Right ventricle myocardium superior (tissue), 1 donor: ENCODE measurements at places on chromosomes 12 and 14.
A peak's percentile ranks its signal among the peaks of the same experiment; 100 is the strongest.

DNA sequence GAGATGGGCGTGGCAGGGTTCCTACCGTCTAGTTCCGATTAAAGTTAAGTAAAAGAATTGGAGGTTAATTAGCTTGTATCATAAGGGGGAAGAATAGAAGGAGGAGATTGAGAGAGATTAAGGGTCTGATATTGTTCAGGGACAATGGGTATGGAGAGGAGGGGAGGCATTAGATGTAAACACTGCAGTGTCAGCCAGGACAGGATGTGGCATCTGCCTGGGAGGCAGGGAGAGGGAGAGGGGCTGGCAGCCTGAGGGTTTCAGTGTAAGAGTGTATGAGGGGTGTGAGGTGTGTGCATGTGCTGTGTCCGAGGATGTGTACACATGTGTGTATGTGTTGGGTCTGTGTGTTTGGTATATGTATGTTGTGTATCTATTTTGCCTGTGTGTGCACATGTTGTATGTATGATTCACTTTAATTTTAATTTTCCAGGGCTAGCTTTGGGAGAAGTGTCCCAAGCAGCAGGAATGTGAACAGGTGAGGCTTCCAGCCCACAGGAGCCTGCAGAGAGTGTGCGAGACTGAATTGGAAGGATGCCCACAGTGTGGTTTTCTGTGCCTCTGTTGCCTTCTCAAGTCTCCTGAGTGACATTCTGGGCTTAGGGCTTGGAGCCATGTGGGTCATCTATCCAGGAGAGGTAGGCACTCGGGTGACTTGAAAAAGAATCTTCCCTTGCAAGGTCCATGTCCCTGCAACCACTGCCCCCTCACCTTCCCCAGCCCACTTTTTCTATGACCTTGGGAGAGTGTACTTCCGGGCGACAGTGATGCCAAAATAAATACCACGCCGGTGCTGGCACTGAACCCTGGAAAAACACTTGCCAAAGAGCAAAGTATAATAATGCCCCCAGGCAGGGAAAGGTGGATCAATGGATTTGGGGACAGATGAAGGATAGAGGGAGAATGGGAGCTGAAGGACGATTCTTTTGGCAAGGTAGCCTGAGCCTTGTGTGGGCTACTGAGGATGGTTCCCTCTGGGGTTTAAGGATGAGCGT, 36.8 kb upstream of the DCD start:
- no peak for DNase-seq

DNA sequence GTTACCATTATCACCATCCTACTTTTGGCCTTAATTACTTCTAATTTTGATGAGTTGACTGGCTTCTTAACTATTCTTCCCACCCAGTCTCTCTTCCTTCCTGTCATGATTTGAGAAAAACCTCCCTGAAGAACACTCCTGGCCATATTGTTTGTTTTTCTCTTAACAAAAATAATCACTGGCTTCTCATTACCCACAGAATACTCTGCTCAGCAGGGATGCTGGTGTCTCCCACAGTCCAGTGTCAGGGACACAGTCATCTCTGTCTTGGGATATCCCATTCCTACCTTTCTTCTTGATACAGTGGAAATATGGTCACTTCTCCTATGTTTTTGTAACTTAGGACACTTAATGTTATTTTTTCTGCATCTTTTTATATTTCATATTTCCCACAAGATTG, 103.7 kb downstream of the SRGAP1 start:
- no peak for DNase-seq

- no peak for DNase-seq
These were observed 67.3 kb downstream of the RCOR1 start for GRCh38 chr14:102659797-102660196.

DNA sequence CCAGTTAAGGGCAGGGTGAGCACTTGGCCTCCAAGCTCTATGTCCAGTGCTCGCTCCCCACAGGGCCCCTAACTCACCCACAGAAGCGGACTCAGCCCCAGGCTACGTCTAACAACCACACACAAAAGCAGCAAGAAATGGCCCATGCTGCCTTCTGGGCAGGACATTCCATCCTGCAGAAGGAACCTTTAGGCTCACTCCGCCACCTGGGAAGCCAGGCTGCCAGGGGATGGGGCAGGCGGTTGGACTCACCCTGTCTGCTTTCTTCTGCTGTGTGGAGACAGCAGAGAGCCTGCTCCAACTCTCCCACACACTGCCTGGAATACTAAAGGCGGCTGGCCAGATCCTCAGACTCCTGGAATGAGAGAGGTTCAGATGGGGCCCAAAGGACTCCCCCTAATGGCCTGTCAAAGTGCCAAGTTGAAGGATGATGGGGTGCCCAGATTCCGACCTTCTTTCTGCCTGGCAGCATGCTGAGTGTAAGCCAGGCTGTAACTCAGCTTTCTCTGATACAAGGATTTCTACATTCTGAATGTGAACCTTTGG, 27.7 kb upstream of the BLTP3B start:
- no peak for DNase-seq

- DNase-seq, result no peak
These were observed 34.9 kb downstream of the PPHLN1 start for GRCh38 chr12:42360747-42361403.

DNA sequence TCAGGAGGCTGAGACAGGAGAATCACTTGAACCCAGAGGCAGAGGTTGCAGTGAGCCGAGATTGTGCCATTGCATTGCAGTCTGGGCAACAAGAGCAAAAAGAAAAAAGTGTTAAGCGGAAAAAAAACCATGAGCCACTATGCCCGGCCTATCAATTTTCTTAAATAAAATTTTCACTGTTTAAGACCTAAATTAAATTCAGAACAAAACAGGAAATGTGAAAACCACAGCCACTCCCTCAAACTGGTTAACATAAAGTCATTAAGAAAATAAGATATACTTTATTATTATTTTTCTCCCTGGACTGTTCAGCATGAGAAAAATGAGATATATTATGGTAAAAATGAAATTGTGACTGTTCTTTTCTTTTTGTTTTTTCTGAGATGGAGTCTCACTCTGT, 44.6 kb upstream of the GCH1 start:
- DNase-seq, result no peak

DNA sequence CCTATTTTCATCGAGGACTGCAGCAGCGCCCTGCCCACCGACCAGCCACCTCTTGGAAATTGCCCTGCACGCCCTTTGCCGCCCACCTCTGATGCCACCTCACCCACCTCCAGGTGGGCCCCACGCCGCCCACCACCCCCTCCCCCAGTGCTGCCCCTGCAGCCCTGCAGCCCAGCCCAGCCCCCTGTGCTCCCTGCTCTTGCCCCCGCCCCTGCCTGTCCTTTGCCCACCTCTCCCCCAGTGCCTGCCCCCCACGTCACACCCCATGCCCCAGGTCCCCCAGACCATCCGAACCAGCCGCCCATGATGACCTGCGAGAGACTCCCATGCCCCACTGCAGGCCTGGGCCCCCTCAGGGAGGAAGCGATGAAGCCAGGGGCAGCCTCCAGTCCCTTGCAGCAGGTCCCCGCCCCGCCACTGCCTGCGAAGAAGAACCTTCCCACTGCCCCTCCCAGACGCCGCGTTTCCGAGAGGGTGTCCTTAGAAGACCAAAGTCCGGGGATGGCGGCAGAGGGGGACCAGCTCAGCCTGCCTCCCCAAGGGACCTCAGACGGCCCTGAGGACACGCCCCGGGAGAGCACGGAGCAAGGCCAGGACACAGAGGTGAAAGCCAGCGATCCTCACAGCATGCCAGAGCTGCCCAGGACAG, 96.5 kb downstream of the LGMN start:
- DNase-seq, result peak; percentile 86

DNA sequence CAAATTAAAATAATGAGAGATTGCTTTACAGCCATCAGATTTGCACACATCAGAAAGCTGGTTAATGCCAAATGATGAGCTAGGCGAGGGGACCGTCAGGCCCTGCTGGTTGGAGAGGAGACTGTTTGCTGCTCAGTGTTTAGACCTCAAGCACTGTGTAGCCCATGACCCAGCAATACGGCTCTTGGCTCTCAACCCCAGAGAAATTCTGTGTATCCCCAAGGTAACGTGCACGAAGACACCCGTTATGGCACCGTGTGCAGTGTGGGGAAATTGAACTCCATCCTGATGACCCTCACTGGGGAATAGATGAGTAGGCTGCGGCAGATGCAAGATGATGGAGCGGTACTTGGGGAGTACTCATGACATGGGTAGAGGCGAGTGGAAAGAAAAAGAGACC, 55.7 kb downstream of the EID3 start:
- DNase-seq, result no peak

DNA sequence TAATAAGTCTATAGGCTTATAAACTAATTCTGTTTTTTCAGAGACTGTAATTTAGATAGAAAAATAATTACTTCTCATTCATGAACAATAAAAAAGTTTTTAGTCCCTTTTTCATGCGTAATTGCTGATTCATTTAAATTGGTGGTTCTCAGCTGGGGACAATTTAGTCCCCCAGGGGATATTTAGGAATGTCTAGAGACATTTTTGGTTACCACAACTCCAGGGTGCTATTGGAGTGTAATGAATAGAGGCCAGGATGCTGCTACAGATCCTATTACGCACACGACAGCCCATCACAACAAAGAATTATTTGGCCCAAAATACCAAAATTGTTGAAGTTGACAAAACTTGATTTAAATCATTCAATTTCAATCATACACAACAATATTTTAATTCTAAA, 22.8 kb upstream of the VCPKMT start:
- no peak for DNase-seq

DNA sequence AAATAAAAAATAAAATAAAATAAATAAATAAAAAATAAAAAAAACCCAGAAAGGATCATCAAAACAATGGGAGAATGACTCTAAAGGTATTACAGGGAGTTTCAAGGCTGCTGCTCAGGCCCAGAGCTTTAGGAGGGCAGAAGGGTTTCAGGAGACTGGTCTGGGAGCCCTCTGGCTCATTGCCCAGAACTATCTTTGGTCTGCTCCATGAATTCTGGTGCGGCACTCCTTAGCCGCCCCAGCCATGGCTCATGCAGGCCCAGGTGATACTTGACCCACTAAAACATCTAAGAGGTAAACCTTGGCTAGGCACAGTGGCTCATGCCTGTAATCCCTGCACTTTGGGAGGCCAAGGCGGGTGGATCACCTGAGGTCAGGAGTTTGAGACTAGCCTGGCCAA, 14.7 kb upstream of the TMED10 start:
- DNase-seq, result no peak

DNA sequence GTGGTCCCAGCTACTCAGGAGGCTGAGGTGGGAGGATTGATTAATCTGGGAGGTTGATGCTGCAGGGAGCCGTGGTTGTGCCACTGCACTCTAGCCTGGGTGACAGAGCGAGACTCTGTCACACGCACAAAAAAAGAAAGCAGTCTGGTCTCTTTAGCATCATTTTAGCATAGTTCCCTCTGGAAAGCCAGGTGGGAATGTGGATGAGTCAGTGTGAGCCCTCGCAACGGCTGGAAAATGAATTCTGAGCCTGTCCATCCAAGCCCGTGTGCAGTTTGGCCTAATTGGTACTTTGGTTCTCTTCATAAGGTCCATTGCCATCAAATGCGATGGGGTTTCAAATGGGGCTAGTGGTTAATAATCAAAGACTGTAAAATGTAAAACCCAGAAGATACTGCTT, 2.4 kb downstream of the MYL2 start:
- no peak for DNase-seq

DNA sequence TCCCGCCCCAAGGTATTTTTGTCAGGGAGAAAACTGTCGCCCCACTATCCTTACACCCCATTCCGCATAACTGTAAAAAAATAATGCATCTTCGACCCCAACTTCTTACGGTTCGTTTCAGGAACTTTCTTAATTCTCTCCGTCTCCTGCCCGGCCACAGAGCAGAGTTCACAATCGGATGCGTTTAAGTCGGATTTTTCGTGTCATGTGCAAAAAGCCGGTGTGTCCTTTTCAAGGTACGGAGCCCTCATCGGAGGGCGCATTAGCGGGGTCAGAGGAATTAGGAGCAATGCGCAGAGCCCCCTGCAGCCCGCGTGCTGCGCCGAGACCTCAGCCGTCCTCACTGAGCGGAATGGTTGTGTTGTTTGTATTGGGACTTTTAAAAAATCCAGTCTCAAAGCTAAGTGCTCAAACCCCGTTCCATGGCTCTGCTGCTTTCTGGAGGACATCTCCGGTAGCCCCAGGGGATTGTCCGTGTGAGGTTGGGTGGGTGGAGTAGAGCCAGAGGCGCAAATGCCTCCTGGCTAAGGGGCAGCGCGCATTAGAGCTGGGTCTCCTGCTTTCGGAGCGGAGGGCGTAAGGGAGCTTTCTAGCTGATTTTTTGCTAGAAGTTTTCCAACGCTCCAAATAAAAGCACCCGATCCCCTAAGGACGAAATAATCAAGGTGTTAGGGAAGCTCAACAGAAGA, 3.9 kb upstream of the GSC start:
- no peak for DNase-seq

DNA sequence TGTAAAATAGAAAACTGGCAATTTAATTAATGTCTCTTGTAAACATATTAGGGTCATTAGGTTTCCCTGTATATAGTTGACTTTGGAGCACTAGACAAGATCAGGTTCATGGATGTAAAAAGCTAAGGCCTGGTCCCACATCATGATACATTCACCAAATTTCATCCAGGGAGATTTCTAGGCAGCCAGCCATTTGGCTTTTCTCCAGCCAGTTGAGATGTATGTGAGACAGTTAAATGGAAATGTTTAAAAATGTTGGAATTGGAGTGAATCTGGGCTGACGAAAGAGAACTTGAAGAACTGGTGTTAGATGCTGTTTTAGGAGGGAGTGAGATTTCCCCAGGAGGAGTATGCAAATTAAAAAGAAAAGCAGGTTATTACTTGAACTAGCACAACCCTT, 41.8 kb upstream of the CLEC14A start:
- DNase-seq, result no peak

GRCh38 chr12:82627799-82628198, 58.9 kb upstream of the TMTC2 start:
- DNase-seq, result no peak

GRCh38 chr14:102058146-102058545, 28.7 kb downstream of the HSP90AA1 start:
- DNase-seq, result no peak

GRCh38 chr14:20723488-20723887, 22.2 kb upstream of the EDDM3A start:
- DNase-seq, result no peak
